PC-9 (cell line): ENCODE measurements at places on chromosomes 5 and 9.

GRCh38 chr9:114830546-114830945, 24.7 kb upstream of the TNFSF15 start:
- DNase-seq = no peak

DNA sequence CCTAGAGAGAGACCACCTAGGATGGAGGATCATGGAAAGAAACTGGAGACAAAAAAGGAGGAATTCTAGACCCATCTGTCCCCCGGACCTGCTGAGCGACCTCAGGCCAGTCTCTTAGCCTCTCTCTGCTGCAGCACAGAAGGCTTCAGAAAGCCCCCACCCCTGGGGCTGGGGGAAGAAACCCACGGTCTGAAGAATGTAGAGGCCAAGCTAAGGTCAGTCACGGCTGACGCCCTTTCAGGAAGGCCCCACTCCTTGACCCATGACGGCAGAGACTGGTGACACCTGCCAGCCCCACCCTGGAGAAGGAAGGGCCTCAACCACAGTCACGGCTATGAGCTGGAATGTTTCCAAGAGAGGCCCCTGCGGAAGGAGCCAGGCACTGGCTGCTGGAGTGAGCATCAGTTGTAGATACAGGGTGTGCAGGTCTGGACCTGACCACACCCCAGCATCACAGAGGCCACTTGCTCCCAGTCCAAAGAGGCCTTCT, 120.5 kb upstream of the BOD1 start:
- no peak for DNase-seq

DNA sequence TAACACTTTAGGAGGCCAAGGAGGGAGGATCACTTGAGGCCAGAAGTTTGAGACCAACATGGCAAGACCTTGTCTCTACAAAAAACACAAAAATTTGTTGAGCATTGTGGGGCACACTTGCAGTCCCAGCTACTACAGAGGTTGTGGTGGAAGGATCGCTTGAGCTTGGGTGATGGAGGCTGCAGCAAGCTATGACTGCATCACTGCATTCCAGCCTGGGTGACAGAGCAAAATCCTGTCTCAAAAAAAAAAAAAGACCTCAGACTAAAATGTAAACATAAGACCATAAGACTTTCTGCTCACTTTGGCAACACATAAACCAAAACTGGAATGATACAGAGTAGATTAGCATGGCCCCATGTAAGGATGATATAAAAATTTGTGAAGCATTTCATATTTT, 24.6 kb upstream of the NANS start:
- no peak for DNase-seq

- DNase-seq = no peak
Observed at GRCh38 chr5:124546643-124547042, 199.8 kb downstream of the ZNF608 start.

DNA sequence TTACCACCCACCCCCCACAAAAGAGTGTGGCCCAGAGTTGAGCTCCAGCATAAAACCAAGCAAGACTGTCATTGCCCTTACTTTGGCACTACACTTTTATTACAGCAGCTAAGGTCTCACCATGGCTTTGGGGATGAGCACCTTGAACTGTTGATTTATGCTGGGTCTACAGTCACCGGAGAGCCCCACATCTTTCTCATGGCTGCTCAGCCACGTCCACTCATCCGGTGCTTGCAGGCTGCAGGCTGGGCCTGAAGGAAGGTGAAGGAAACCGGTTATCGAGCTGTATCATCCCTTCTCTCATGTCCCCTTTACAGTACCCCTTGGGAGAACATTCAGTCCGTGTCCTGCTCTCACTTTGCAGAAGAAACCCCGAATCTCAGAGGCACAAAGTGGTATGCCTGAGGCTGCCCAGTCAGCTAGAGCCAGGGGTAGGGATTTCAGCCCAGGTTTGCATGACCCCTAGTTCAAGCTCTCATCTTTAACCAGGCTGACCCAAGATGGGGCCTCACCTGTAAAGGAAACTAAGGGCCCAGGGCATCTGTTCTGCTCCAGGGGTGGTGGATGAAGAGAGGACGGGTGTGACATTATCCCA, 11.6 kb downstream of the TMOD1 start:
- DNase-seq = no peak

DNA sequence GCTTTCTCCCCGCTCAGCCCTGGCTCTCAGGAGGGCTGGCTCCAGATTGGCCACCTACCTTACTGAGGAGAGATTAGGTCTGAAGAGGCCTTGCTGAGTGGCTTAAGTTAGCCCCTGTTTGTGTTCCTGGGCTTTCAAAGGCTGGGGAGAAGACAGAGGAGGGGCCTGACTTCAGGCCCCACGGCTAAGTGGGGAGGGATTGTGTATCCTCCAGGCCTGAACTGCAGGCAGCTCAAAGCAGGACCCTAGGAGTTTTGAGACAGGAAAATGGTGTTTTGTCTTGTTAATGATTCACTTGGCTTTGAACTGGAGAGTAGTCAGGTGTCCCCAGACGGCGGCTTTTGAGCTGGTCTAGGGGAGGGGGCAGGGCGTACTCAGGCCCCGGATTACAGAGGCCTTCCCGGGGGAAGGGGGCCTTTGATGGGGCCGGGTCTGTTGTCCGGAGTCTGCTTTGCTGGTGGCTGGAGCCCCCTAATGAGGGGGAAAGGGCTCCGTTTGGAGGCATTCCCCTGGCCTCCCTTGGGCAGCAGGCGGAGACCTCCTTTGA, 162.0 kb upstream of the SMIM23 start:
- no peak for DNase-seq

- no peak for DNase-seq
Observed at GRCh38 chr9:113931140-113931539, 55.0 kb downstream of the ZNF618 start.

- no peak for DNase-seq
Observed at GRCh38 chr5:136491806-136492205, 126.5 kb upstream of the TRPC7 start.

- no peak for DNase-seq
Observed at GRCh38 chr5:168292786-168293696, 1.6 kb downstream of the WWC1 start.

GRCh38 chr9:124758061-124758460, 13.1 kb downstream of the NR6A1 start:
- DNase-seq = no peak

DNA sequence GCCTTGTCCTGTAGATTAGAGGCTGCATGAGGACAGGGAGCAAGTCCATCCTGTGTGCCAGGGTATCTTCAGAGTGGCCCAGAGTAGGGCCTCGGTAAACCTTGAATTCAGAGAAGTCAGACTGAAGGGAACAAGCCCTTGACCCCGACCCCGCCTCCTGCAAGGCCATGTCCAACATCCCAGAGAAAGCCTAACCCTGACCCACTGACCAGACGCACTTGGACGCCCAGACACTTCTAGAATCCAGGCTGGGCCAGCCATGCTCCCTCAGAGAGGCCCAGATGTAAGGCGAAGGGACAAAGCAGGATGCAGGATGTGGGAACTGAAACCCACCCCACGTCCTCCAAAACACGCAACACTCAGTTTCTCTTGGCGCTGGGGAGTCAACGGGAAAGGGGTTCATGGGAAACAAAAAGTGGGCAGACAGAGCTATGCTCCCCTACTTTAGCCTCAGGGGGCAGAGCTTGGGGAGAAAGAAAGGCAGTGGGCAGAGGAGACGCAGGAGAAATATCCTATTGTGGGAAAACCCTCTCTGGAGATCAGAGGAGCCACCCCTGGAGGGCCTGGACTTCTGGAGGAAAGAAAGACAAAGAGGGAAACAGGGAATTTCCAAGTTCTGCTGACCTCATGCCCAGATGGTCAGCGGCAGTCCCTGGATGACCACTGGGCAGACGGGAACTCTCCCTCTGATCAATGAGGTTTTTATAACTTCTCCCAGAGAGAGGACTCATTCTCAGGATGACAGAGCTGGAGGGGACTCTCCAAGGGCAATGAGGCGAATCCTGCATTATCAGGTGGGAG, 13.0 kb downstream of the TNIP1 start:
- no peak for DNase-seq

- no peak for DNase-seq
Observed at GRCh38 chr5:59893429-59894227, at the start of gene PDE4D. Gene PDE4D (minus strand): TSS chr5:59893726.

- DNase-seq = no peak
Observed at GRCh38 chr5:32778403-32778802, 67.3 kb downstream of the NPR3 start.

DNA sequence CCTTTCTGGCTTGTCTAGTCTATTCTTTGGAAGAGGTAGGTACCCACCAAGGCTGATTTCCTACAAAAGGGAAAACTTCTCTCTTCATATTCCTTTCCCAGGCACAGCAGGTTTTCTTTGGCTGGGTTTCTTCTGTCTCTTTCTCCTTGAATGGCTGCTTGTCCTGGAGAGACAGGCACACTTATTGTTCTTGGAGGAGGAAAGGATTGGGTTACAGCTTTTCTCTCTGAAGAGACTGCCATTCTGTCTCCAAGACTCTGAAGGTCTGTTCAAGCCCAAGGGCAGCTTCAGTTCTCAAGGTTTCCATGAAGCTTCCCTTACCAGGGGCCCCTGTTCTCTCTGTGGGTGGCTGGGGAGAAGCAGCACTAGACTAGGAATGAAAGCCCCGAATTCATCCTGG, 33.9 kb downstream of the ACTBL2 start:
- no peak for DNase-seq

- no peak for DNase-seq
Observed at GRCh38 chr5:75558981-75559632, 47.4 kb downstream of the POLK start.

DNA sequence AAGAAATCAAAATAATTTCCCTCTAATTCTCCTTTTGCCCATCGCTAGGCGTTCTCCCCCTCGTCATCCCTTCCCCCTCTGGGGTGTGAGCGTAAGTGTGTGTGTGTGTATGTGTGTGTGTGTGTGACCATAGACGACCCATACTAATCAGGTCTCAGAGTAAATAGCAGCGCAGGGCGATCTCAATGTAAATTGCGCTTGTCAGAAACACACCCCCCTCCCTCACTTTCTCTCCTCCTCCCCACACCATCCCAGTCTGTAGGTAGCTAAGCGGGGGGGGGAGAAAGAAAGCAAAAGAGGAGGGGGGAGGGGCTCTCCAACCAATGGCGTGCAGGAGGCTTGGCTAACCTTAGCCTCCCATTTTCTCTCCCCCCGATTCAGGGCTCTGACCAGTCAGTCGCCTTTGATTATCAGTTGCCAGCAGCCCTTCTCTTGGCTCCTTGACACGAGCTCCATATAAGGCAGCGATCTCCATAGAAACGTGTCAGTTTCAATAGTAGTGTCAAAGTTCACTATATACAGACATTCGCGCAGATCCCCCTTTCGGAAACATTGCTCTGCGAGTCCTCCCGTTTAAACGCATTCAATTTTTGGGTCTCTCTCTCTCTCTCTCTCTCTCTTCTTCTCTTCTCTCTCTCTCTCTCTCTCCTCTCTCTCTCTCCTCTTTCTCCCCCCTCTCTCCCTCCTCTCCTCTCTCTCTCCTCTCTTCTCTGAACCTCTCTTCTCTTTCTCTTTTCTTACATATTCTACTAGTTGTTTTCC, at the start of gene NR2F1:
TSS of gene NR2F1 (plus strand) at position 546 of the 762 bp plus-strand sequence. CDS start 1,802 bp downstream, outside the sequence.
- DNase-seq = peak; percentile 46

- DNase-seq = no peak
Observed at GRCh38 chr9:133182151-133182550, 18.4 kb upstream of the GBGT1 start.

GRCh38 chr9:137837345-137838278, 40.0 kb upstream of the CACNA1B start:
- no peak for DNase-seq

DNA sequence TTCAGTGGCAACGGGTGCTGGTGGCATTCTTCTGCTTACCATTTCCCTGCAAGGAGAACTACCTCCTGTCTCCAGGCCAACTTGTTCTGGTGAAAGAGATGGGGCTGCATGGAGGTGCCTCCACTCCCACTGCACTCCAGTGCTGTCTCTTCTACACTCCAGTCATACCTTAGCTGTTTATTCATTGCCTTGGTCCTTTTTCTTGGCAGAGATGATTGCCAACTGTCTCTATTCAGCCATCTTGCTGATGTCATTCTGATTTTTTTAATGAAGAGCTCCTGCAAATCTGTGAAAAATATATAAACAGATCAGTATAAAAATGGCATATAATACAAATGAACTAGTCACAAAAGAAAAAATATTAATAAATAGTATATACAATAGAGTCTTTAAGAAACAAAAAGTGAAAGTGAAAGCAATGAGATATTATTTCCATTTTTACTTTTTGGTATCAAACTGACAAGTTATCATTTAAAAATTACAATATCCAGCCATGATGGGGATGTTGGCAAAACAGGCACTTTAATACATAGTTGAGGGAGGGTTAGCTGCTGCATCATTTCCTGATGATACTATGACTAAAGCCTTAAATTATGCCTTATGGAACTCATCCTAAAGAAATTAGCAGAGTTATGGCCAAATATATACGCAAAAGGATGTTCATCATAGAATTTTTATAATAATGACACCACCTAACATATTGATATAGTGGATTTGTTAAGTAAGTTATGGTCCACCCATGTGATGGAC, 109.4 kb downstream of the CARTPT start:
- DNase-seq = no peak

DNA sequence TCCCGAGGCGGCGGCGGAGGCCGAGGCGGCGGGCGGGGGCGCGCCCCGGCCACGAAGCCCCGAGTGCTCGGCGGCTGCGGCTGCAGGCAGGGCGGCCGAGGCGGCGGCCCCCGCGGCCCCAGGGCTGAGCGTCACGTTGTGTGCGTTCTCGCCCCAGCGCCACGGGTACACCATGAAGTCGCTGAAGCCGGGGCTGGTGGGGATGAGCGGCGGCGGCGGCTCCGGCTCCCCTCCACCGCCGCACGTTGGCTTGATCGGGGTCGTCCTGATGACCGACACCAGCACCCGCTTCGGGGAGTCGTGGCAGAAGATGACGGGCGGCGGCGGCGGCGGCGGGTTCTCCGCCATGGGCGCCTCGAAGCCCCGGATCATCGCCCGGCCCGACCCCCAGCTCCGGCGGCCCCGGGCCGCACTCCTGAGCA, 498 bp downstream of the ZNF367 start:
- no peak for DNase-seq

DNA sequence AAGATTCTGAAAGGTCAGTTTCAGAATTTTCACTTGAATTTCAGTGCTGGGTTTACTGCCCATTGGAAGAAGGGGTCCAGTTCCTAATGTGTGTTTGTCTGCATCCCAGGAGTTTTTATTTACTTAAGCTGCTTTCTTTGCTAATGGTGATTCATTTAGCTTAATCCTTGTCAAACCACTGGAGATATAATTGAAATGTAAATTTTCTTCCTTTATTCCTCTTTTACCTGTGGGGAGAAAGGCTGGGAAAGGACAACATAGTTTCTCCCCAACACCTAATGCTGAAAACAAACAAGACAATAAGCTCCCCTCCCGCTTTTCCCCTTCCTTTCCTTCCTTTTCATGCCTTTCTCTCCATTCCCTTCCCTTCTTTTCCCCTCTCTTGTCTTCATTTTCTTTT, 185.8 kb downstream of the KCTD16 start:
- DNase-seq = no peak
